ENCODE measurements at places on chromosomes 6 and 20.
A peak's percentile ranks its signal among the peaks of the same experiment; 100 is the strongest.

DNA sequence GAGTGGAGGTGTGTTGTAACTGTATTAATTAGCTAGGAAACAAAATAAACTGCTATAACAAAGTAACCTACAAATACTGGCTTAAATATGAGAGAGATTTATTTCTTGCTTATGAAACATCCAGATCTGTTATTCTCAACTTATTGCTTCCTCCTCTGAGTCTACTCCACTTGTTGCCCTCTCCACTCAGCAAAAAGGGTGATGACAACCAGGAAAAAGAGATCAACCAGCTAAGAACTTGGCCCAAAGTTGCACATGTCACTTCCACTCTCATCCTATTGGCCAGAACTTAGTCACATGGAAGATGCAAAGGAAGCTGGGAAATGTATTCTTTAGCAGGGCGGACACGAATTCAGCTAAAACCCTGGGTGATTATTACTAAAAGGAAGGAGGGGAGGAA, 5.2 kb upstream of the TP53RK start:
- DNase-seq, result no peak

DNA sequence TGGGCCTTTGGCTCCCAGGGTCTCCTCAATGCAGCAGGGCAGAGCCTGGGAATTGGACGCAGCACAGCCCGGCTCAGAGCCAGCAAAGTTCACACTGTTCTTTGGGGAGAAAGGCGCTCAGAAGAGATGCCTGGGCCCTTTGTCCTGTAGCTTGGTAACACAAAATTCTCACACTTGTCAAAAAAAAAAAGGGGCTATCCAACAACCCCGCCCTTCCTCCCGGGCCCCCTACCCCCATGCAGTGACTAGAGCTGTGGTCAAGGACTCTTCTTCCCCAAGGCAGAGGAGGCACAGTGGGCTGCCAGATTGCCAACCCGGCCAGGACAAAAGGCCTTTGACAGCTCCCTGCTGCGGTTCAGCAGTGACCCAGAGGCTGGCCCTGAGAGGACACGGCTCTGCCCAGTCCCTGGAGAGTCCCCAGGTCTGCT, 2.0 kb downstream of the NKAIN4 start:
- DNase-seq, result no peak

DNA sequence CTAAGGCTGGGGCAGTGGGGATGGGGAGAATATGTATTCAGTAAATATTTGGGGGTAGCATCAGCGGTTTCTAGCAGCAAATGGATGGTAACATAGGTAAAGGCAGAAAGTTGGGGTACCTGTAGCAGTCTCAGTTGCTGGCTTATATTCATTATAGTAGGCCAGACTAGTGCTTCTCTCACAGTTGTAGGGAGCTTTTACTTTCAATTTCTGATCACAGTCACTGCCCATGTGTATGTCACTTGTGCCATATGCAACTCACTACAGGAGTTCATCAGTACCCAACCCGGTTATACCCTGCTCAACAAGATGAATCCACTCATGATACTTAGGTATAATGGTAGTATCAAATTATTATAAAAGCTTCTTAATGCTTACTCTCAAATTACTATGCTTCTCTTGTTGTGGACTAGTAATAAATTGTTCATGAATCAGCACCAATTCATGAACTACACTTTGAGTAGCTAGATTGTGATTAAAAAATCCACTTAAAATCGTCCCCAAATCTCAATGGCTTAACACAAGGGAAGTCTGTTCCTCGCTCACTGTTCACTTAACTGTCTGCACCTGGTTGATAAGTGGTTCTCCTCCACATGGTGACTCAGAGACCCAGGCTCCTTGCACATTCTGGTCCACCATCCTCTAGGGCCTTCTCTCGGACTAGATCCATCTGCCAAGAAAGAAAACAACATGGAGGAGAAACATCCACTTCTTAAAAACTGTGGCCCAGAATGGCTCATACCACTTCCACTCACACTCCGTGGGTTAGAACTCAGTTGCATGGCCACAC, 31.3 kb upstream of the MYLIP start:
- no peak for DNase-seq

- DNase-seq, result no peak
These were observed 34.9 kb upstream of the THBS2 start for GRCh38 chr6:169288591-169288990.

- no peak for DNase-seq
These were observed 3.6 kb upstream of the EMILIN3 start for GRCh38 chr20:41370176-41370575.

- no peak for DNase-seq
These were observed 228.8 kb downstream of the ARID1B start for GRCh38 chr6:157005940-157006339.

DNA sequence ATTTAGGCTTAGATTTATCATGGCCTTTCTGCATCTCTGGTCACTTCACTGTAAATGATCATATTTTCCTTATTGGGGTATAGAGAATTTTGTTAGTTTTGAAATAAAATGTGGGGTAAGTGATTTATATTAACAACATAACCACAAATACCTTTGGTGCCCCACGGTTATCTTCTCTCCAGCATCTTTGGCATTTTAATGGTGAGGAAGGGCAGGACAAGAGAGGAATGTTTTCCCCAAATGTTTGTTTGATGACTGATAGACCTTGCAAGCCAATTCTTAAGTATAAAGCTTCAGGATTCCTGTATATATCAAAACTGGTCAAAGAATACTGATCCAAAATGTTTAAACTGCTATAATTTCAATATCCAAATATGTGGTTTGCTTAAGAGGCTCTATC, 171.6 kb upstream of the SMLR1 start:
- DNase-seq, result no peak

- no peak for DNase-seq
These were observed 637 bp downstream of the TRPC4AP start for GRCh38 chr20:35091816-35092523.

- no peak for DNase-seq
These were observed 118.2 kb downstream of the PACRG start for GRCh38 chr6:162845972-162846371.

DNA sequence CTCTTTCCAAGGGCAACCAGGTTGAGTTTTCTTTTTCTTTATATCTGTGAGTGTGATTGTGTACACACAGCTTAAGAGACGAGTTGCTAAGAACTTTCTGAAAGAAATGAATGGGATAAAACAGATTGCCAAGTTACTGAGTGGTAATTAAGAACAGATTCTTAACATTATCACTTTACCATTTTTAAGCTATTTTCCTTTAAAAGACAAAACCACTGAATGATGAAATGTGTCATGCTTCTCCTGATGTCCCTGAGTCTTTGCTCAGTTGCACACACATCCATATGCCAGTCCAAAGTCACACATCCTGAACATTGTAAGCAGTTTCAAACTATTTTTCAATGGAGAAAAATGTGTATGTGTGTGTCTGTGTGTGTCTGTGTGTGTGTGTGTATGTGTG, 5.5 kb upstream of the DAAM2 start:
- no peak for DNase-seq

DNA sequence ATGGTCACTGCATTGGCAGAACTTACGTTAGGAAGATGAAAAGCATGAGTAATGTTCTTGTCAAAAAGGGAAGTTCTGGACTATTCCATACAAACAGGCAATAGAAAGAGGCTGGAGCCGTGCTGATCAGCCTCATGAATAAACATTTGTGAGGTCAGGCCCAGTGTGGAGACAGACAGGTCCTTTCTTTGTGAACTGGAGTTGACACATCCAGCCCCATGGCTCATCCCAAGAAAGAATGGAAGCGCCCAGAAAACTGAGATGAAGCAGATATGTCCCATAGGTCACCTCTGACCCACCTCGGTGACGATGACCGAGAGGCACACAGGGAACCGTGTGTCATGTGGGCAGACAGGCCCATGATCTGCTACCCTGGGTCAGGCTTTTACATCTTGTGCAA, 276.0 kb upstream of the SGK1 start:
- DNase-seq, result peak; percentile 85

GRCh38 chr6:8027965-8028651, 36.1 kb downstream of the BLOC1S5 start:
- no peak for DNase-seq

DNA sequence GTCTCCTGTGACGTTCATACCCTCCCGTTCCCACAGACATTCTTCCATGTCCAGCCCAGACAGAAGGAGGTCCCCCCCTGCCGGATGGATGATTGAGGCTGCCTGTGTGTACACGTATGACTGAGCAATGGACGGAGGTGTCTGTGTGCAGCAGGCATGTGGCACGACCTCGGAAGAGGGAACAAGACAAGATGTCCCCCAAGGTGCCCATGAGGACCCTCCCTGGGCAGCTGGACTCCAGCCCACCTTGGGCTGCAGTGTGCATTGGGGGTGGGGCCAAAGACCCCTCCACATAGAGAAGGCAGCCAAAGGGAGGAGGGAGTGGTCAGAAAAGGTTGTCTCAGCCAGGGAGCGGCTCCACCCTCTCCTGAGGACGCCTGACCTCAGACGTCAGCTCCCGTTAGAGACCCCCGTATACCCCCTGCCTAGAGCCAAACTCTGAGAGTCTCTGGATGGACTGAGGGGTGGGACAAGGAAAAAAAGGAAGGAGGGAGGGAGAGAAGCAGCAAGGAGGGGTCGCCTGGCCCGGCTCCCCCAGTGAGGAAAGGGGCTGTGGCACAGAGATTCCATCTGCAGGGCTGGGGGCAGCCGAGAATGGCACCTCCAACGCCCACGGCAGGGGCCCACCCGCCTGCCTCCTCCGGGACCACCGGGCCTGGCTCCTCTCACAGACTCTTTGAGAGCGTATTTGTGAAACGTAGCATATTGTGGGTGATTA, 92.9 kb upstream of the BHLHE23 start:
- no peak for DNase-seq

DNA sequence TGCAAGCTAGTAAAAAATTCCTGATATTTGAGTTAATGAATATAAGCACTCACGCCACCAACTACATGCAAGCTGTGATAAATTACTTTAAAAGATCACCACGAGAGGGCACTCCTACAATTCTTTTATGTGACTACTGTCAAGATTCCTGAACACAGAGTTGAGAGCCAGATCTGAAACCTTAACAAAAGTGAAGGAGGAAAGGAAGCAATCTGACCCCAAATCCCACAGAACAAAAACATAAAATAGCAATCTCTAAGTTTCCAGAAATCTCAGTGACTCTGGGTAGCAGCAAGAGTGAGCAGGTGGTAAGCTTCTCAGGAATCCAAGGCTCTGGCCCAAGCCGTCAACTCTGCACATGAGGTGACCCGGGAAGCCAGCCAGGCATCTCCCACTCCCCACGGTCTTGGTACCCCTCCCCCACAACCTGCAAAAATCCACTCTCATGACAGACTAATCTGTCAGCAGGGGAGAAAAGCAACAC, 55.1 kb downstream of the STAU1 start:
- DNase-seq, result peak; percentile 21

- peak; percentile 57 for DNase-seq
These were observed 131.5 kb downstream of the SOBP start for GRCh38 chr6:107621229-107621937.

DNA sequence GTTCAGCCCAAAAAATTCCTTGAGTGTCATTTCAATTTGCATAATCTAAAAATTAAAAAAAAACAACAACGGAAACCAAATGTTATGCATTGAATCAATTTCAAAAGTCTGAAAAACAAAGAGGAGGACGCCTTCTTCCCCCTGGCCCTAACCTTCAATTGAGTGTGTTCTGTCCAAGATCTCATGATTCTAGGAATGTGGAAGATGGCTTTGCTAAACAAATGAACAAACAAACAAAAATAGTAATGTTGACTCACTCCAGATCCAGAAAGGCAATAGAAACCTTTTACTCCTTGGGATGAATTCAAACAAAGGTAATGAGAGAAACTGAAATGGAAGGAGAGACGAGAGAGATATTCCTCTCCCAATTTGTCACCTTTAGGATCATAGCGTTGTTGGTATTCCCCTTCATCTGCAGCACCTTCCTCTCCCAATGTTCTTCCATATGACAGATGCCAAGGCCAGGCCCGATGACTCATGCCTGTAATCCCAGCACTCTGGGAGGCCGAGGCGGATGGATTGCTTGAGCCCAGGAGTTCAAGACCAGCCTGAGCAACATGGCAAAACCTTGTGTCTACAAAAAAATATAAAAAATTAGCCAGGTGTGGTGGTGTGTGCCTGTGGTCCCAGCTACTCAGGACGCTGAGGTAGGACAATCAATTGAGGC, 109.2 kb upstream of the ADGRF1 start:
- DNase-seq, result no peak

DNA sequence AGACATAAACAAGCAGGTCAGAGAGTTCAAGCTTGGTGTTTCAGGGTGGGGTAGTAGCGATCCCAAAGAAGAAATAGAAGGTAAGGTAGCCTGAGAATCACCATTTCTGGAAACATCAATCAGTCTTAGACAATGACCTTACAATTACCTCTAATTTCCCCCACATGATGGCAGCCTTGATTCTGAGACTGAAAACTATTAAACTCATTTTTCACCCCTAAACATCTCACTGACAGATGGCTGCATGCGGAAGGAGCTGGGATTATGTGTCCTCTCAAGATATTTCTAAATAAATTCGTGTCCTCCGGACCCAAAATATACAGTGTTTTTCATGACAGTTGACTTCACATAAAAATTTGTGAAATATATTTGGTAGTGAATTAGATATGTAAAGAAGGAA, 61.0 kb downstream of the KIF6 start:
- no peak for DNase-seq

DNA sequence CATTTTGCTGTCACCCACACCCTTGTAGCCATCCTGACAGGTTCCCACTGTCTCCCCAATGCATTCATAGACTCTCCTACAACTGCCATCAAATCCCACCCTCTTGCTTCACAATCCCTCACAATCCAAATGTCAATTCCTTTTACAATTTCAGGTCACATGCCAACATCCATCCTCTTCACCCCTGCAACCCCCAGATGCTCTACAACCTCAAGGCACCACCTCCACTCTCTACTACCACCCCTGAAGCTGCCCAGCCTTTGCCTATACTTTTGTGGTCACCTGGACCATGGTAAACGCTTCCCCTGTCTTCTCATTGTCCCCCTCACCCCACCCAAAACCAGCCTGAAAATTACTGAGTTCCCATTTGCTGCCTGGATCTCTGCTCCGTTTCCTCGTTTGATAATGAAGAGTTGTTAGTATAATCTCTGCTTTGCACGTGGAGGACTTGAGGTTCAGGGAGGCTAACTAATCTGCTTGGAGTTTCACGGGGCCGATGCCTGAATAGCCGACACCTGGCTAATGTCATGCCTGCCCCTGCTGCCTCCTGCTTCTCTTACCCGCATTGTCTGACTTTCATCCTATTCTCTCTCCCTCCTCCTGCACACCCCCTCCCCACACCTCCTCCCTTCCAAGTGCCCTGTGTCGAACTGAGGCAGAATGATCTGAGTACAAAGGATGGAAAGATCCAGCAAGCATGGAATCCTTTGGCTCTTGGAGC, 82.4 kb upstream of the TOX2 start:
- no peak for DNase-seq

- DNase-seq, result no peak
These were observed 89.6 kb upstream of the DOK5 start for GRCh38 chr20:54385746-54386145.

GRCh38 chr6:41702089-41702745, 33.2 kb downstream of the TFEB start:
- DNase-seq, result no peak
